ENCODE measurements at places on chromosomes 1 and 21.

DNA sequence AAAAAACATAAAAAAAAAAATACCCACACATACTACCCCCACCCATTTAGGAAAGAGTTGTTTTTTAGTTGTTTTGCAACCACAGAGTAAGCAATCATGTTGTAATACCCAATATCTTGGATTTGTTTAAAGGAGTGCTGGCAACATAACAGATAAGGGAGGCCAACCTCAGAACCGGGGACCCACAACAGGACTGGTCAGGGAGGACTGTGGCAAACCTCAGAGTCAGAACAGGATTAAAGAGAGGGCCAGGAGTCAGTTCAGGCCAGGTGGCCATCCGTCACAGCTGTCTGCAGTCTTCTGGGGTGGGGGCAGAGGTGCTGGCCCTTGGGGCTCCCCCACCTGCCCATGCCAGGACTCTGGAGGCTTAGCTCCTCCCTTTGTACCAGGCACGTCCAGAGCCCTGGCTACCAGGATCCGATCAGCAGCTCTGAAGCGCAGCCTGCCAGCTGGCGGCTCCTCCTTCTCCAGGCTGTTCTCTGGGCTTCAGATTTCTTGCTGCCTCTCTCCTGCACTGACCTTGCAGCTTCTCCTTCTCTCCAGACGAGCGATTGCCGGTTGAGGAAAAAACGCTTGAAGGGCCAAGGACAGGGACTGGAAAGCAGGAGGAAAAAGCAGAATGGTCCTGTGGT is 7.9 kb downstream of the H6PD start:
- no peak for DNase-seq

- DNase-seq = no peak
Observed at GRCh38 chr1:201143726-201144635, 10.3 kb downstream of the TMEM9 start.

- DNase-seq = no peak
Observed at GRCh38 chr1:42420911-42421585, 34.8 kb downstream of the ZMYND12 start.

DNA sequence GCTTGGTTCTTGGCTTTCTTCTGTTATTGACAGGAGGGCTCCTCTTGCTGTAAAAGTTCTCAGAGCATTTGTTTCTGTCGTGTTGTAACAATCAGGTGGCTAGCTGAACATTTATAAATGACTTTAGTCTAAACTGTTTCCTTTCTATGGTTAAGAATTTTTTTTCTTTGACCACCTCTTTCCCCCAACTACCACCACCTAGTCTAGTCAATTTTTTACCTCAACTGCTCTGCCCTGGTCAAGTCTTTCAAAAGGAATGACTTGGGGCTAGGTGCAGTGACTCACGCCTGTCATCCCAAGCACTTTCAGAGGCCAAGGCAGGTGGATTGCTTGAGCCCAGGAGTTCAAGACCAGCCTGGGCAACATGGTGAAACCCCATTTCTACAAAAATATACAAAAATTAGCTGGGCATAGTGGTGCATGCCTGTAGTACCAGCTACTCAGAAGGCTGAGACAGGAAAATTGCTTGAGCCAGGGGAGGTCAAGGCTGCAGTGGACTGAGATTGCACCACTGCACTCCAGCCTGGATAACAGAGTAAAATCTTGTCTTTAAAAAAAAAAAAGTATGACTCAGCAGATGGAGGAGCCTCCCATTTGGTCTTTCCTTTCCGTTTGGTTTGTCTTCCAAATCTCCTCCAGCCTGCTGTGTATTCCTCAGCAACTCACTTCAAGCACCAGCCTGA is 40.7 kb downstream of the MAP3K21 start:
- DNase-seq = no peak

- DNase-seq = no peak
Observed at GRCh38 chr1:8740034-8740449, 77.4 kb downstream of the RERE start.

- DNase-seq = no peak
Observed at GRCh38 chr1:230020451-230020850, 46.6 kb upstream of the GALNT2 start.

All from iPS DF 19.7 (cell line).